ENCODE measurements at places on chromosomes 2 and 18.

DNA sequence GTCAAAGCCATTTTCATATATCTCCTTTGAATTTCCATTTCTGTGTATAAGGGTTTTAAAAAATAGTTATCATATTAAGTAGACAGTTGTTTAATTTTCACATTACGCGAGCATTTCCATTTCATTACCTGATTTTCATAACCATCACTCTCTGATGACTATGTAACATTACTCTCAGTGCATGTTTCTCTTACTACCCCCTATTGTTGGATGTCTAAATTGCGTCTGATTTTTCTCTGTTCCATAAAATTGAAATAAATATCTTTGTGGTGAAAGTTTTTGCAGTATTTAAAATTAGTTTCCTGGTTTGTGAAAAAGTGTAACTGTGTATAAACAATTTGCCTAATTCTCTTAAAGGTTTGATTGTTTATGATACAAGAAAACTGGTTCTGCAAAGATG is 123.8 kb downstream of the MYO1B start:
- DNase-seq, result no peak

DNA sequence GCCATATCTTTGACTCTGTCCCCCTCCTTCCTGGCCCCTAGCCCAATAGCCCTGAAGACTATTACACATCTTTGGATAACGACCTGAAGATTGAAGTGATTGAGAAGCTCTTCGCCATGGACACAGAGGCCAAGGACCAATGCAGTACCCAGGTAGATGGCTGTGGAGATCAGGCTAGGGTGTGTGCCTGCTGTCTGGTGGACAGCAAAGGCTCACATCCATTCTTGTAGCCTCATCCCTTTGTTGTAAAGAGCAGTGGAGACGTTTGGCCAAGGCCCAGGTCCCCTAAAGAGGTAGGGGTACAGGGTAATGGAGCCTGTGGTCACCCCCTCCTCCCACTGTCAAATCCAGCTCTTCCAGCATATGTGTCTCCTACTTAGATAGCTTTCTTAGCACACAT is 81.4 kb downstream of the EPAS1 start:
- DNase-seq, result no peak

DNA sequence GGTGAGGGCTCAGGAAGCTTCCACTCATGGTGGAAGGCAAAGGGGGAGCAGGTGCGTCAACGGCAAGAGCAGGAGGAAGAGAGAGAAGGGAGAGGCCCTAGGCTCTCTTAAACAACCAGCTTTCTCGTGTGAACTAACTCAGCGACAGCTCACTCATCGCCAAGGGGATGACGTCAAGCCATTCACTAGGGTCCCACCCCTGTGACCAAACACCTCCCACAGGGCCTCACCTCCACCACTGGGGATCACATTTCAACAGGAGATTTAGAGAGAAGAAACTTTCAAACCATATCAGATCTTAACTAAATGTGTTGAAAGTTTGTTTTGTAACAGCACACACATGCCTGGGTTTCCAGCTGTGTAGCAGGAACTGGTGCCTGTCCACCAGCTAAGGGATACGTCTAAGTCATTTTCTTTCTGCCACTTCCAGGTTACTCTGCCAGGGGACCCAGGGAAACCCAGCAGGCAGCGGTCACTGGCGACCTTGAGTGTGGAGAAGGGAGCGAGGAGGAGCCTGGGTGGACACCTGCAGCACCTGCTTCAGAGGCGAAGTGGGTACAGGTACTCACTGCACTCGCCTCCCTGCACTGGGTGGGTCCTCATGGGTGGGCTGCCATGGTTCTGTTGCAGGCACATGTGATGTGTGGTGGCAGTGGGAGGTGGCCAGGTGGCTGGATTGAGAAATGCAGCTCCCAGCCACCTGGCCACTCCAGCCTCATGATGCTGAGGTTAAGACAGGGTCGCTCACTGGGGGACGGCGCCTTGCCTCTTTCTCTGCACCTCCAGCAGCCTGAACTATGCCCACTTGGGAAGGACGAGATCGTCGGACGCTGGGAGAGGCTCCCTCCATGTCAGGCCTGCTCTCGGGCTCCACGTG is 8.4 kb upstream of the GPC1 start:
- no peak for DNase-seq

DNA sequence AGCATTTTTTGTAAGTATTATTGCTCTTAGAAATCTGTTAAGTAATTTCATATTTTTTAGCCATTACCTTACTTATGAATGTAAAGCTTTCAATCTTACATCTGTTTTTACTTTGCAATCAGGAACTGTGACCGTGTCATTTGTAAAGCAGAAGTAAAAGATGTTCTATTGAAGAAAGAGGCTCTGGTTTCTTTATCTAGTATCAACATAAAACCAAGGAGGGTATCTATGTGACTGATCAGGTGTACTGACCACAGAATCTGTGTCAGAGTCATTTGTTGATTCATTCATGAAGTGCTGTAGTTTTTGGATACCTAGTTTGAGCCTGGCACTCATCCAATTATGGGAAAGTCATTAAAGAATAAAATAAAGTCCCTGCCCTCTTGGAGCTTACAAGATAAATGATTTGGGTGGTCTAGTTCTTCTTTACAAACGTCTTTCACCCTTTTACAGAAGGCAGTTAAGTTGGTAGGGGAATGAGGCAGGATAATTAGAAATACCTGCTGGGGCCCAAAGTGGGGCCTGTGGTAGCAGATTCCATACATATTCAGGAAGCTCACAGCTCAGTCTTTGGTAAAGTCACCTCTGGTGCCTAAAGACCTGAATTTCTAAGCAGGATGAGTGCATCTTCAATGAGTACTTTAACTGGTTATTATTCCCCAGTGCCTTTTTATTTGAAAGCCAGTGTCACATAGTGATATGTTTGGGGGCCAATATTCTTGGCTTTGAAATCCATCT is 260.6 kb upstream of the NT5C1B start:
- DNase-seq, result no peak

DNA sequence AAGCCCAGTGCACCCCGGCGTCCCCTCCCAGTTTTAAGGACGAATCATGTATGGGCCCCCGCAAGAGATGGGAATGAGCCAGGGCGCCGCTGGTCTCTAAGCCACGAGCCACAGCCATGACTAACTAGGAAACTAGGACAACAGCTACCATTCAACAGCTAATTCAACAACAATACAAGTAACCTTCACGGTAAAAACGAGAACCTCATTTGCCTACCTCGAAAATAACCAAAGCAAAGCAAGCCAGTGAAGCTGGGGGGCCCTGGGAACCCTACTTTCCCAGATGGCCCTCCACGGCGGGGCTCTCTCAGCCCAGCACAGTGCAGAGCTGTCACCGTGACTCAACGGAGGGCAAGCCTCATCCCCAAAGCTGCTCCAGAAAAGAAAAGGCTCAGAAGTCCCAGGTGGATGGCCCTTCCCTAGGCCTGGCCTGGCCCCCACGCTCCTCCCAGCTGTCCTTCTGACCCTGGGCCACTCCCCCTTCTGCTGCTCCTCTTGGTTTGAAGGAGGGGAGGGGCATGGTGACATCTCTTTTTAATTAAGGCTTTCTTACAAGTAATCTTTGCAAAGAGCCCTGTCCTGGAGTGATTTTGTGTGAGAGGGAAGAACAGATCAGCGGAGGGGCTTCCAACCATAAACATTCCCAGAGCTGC is 126.3 kb downstream of the HDAC4 start:
- DNase-seq, result peak; percentile 62

GRCh38 chr2:16454621-16455020 is 211.0 kb downstream of the CYRIA start:
- no peak for DNase-seq

- DNase-seq, result no peak
Observed at GRCh38 chr2:174484573-174484972, 2.3 kb downstream of the GPR155 start.

DNA sequence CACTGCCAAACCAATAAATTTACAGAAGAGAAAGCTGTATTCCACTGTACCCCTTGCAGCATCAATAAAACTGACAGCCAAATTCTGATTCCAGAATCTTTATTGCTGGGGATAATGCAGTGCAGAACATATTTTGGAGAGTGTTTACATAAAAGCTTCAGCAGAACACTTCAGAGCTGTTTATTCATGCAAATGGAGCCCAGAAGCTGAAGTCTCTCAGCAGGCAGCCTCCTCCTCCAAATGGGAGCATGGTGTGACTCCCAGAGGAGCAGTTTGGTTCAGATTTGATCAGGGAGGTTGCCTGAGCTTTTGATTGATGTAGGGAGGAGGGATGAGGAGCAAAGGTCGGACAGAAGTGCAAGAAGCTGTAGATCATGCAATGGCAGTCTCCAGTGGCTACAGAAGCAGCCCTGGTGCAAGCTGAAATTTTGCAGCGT is 22.4 kb downstream of the LHCGR start:
- DNase-seq, result no peak

DNA sequence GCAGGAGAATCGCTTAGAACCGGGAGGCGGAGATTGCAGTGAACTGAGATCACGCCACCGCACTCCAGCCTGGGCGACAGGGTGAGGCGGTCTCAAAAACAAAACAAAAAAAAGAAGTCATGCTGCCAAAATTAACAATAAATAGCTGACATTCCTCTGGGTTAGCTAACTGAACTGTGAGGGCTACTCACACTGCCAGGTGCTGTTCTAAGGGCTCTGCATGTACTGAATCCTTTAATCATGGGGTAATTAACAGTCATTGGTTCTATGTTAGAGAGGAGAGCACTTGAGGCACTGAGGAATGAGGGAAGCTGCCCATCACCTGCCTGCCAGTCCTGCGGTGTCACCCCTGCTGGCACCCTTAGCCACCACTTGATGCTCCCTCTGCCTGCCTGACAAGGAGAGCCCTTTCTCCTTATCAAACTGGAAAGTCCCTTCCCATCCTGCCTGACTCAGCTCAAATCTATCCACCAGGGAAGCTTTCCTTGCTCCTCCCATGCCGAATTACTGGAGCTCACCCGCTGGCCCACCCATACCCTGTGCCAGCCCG is 73.0 kb upstream of the RIOK3 start:
- no peak for DNase-seq

DNA sequence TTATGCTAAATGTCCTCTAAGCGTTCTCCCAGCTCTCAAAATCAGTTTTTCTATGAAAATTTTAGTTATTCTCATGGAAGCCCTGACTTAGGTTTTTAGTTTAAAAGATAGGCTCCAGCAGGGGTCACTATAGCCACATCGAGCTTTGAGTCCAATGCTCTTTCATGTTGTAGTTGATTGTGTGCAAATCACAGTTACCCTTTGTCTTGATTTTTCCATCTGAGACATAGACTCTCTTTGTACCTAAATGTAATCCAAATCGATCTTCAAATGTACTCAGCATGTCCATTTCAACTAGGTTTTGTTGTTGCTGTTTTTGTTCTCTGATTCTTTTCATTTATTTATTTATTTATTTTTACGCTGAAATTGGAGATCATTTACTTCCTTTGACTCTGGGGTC is 26.4 kb upstream of the MSTN start:
- peak; percentile 48 for DNase-seq
